Activated CD8-positive, alpha-beta T cell treated with anti-CD3 and anti-CD28 coated beads, Interleukin-2, amount 10 ng/mL, durations not matched to agents 7 days and 5 days (primary cell): ENCODE measurements at places on chromosomes 1 and 21. TPM values are rescaled to one million over a fixed set of nuclear protein-coding genes. Genes with fewer than 3 reads are reported as not detected.

Gene AMY1B
- total RNA-seq = not detected

Gene KRTAP19-3
- not detected for total RNA-seq

Gene GUCA2B
- total RNA-seq = not detected

Gene HFM1
- total RNA-seq = not detected

Gene CREG1
- 7.7 TPM for total RNA-seq

Gene OR2T11
- not detected for total RNA-seq

Gene CD1B
- total RNA-seq = not detected

Gene FGR
- 0.21 TPM for total RNA-seq

Gene OPRD1
- total RNA-seq = not detected

Gene CGN
- total RNA-seq = 0.34 TPM

Gene PCAT6
- 0.83 TPM for total RNA-seq

Gene PLPPR5
- not detected for total RNA-seq

DNA sequence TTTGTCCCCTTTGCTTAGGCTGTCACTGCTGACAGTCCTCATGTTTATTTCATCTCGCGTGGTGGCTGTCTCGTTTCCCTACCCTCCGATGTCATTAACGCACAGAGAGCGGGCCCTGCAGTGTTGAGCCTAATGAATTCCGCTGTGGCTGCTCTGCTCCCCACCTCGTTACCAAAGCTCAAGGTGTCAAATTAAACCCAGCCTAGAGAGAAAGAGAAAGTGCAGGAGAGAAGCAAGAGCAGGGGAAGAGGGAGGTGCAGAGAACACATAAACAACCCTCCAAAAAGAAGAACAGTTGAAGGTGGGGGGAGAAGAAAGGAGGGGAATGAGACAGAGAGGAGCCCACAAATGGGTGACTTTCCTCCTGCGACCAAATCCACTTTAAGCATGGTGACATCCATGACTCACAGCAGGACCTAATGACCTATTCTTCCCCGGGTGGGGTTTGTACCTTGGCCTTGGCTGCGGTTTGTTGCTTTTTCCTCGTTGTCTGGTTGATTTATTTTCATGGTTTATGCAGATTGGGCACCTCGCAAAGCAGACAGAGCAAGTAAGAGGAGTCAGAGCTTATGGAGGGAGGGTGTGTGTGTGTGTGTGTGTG, 92.5 kb downstream of the PBX1 start:
- H3K27ac ChIP-seq = no peak overlapping the region
- DNase-seq = no peak
- H3K27me3 ChIP-seq = peaks cover 3% of the 10 kb centered on the region
- H3K4me3 ChIP-seq = no peak overlapping the region

- peaks cover 17% of the 10 kb centered on the region for H3K27me3 ChIP-seq
- H3K36me3 ChIP-seq = no peaks in the 10 kb centered on the region
- no peak for DNase-seq
- peaks cover 19% of the 10 kb centered on the region for H3K4me1 ChIP-seq
- H3K27ac ChIP-seq = no peak overlapping the region
Observed at GRCh38 chr1:59123081-59123681, 173.7 kb upstream of the FGGY start.

DNA sequence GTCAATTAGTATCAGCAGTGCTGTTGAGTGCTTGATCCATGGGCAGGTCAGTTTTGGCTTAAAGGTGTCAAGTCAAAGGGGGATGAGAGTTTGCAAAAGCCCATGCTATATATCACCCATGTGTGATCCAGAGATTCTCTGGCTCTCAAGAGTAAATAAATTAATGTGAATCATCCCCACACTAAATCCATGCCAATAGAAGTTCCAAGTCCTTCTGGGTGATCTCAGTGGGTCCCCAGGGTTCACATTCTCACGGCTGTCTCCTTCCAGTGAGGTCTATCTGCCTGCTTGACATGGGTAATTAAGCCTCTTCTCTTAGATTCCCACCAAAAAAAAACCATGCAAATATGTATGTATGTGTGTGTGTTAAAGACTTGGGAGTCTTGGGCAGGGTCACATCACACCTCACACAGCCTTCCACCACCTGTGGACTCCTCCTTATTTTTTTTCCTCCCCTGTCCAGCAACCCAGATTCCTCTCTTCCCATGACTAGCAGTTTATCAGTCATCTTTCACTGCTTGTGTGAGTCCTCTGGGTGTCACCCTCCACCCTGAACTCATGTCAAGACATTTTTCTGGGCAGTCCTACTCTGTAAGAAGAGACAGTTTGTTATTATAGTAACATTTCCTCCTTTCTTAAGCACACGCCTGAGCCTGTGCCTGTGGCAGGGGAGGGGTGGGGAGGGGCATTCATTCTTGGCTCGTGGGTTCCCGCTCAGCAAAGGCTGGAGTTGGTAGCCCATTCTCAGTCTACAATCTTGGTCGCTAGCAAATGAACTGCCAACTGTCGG, 14.3 kb upstream of the S100A11 start:
- peaks cover 25% of the 10 kb centered on the region for H3K27me3 ChIP-seq
- DNase-seq = no peak
- H3K36me3 ChIP-seq = no peaks in the 10 kb centered on the region
- H3K27ac ChIP-seq = peak overlapping the region; percentile 2
- no peak overlapping the region for H3K4me3 ChIP-seq

- no peak overlapping the region for H3K27ac ChIP-seq
- H3K27me3 ChIP-seq = peaks cover 4% of the 10 kb centered on the region
- no peaks in the 10 kb centered on the region for H3K36me3 ChIP-seq
- no peak overlapping the region for H3K4me3 ChIP-seq
Observed at GRCh38 chr1:60924964-60925798, 157.2 kb upstream of the NFIA start.

- H3K4me1 ChIP-seq = peaks cover 6% of the 10 kb centered on the region
- DNase-seq = no peak
- H3K27ac ChIP-seq = no peak overlapping the region
- no peaks in the 10 kb centered on the region for H3K36me3 ChIP-seq
- H3K4me3 ChIP-seq = no peak overlapping the region
- H3K27me3 ChIP-seq = peaks cover 9% of the 10 kb centered on the region
Observed at GRCh38 chr1:244813327-244813726, 22.1 kb upstream of the COX20 start.

GRCh38 chr1:14924455-14925331, 228.9 kb upstream of the TMEM51 start:
- H3K36me3 ChIP-seq = no peaks in the 10 kb centered on the region
- H3K27ac ChIP-seq = no peak overlapping the region
- DNase-seq = peak; percentile 28

DNA sequence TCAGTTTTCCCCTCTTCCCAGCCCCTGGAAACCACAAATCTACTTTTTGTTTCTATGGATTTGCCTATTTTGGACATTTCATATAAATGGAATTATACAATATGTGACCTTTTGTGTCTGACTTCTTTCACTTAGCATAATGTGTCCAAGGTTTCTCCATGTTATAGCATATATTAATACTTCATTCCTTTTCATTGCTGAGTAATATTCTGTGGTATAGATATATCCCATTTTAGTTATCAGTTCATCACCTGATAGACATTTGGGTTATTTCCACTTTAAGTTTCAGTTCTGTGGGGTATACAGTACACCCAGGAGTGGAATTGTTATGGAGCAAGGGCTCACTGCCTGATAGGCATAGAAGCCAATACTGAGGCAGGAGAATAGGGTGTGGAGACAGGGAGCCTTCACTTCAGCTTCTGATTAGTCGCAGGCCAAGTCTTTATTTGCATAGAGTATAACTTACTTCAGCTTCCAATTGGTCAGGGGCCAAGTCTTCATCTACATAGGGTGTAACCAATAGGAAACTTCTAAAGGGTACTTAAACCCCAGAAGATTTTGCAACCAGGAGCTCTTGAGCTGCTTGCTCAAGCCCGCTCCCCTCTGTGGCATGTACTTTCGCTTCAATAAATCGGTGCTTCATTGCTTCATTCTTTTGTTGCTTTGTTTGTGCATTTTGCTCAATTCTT, 8.3 kb upstream of the NVL start:
- H3K4me3 ChIP-seq = no peak overlapping the region
- H3K27me3 ChIP-seq = peaks cover 4% of the 10 kb centered on the region
- H3K27ac ChIP-seq = no peak overlapping the region

GRCh38 chr1:28326984-28327383, 1.9 kb upstream of the MED18 start:
- peaks cover 28% of the 10 kb centered on the region for H3K4me1 ChIP-seq
- H3K36me3 ChIP-seq = peaks cover 23% of the 10 kb centered on the region
- no peak overlapping the region for H3K4me3 ChIP-seq

DNA sequence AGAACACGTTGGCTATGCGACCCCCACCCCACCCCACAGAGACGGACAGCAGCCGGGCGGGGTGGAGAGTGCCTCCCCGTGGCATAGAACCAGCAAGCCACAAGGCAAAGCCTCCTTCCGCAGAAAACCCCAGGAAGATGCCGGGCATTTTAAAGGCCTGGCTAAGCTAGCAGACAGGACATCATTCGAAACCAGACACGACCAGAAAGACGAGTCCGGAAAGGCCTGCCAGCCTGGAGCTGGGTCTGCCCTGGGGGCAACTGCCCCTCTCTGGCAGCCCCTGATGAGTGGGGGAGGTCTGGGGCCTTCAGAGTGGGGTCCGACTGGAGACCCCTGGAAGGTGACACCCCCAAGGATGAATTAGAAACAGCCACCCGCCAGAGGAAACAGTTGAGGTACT, 8.5 kb downstream of the FTCD start:
- no peaks in the 10 kb centered on the region for H3K36me3 ChIP-seq
- no peak overlapping the region for H3K27ac ChIP-seq
- H3K4me1 ChIP-seq = peaks cover 21% of the 10 kb centered on the region
- H3K4me3 ChIP-seq = no peak overlapping the region
- H3K27me3 ChIP-seq = no peaks in the 10 kb centered on the region

DNA sequence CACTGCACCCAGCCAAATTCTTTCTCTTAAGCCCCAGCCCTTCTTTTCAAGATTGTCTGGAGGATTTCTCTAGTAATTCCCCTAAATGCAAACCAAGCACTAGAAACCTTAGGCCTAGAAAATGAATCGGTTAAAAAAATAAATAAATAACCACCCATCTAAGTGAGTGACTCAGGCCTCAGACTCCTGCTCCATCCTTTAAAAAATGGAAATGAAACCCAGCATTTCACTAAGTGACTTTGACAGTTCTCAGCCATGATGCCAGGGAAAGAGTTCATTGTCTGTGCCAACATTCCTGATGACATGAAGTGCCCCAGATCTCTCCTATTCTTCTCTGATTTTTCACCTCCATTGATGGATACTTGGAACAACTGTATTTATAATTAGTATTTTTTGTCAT, 415.2 kb upstream of the DAB1 start:
- no peak overlapping the region for H3K4me3 ChIP-seq
- H3K36me3 ChIP-seq = no peaks in the 10 kb centered on the region
- no peak for DNase-seq
- no peaks in the 10 kb centered on the region for H3K27me3 ChIP-seq
- H3K27ac ChIP-seq = no peak overlapping the region
- no peaks in the 10 kb centered on the region for H3K4me1 ChIP-seq

DNA sequence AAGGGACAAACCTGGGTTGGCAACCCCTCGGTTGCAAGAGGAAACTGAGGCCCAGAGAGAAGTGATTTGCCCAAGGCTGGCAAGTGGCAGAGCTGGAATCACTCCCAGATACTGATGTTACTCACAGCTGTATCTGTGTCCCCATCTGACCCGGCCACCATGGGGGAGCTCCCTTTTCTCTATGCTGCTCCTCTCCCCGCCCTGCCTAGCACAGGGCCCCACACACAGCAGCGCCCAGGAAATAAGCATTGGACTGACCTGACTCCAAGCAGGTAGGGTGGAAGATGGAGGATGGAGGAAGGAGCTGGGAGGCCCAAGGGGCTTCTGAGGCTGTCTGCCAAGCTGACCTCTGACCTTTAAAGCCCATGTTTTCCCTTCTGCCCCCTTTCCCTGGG, 3.0 kb upstream of the FBLIM1 start:
- H3K36me3 ChIP-seq = no peaks in the 10 kb centered on the region
- peaks cover 10% of the 10 kb centered on the region for H3K4me1 ChIP-seq
- DNase-seq = no peak

GRCh38 chr1:162696286-162696862, 64.1 kb downstream of the DDR2 start:
- H3K36me3 ChIP-seq = no peaks in the 10 kb centered on the region
- H3K4me1 ChIP-seq = no peaks in the 10 kb centered on the region
- DNase-seq = no peak
- no peak overlapping the region for H3K4me3 ChIP-seq

GRCh38 chr1:46490656-46491442, 1.2 kb downstream of the DMBX1 start:
- peaks cover 90% of the 10 kb centered on the region for H3K27me3 ChIP-seq
- DNase-seq = no peak
- peaks cover 4% of the 10 kb centered on the region for H3K36me3 ChIP-seq

GRCh38 chr1:10819198-10819901, 22.9 kb upstream of the CASZ1 start:
- DNase-seq = no peak
- H3K27ac ChIP-seq = no peak overlapping the region
- H3K36me3 ChIP-seq = no peaks in the 10 kb centered on the region

- H3K4me3 ChIP-seq = no peak overlapping the region
- H3K27ac ChIP-seq = no peak overlapping the region
- H3K27me3 ChIP-seq = peaks cover 6% of the 10 kb centered on the region
Observed at GRCh38 chr1:224880593-224881307, 48.7 kb upstream of the DNAH14 start.

DNA sequence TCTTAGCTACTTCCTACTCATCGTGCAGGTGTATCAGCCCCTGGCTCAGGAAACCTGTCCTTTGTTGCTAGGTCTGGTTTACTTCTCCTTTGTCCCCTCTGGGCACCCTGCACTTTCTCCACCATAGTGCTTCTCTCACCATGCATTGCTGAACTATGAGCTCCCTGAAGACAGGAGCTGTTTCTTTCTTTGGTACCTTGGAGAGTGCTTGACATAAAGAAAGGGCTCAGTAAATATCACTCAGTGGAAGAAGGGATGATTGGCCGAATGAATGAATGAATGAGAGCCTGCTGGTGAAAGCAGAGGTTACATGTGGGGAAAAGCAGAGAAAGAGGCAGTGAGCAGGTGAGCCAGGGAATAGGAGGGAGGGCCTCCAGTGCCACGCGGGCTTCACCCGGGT, 9.8 kb upstream of the HMGB4 start:
- no peak overlapping the region for H3K4me3 ChIP-seq
- H3K36me3 ChIP-seq = no peaks in the 10 kb centered on the region
- no peak overlapping the region for H3K27ac ChIP-seq
- peaks cover 6% of the 10 kb centered on the region for H3K27me3 ChIP-seq

DNA sequence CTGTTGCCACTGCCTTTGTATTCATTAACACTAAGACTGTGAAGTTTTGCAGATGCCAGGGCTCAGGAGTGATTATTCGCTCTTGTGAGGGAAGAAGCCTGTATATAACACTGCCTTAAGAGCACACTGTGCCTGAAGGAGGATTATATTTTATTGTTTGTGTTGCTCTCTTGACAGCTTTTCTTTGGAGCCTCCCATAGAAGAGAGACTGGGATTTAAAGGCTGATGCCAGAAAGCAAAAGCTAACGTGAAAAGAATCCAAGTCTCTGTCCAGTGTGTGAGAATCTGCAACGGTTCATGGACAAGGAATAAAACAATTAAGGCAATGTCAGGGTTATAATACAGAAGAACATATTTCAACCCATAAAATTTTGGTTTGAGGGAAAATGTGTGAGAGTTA, 316.8 kb downstream of the NFIA start:
- no peak overlapping the region for H3K27ac ChIP-seq
- no peak for DNase-seq
- H3K4me3 ChIP-seq = no peak overlapping the region
- no peaks in the 10 kb centered on the region for H3K36me3 ChIP-seq
- H3K4me1 ChIP-seq = no peaks in the 10 kb centered on the region
